Activated naive CD8-positive, alpha-beta T cell treated with anti-CD3 and anti-CD28 coated beads for 36 hours (primary cell): ENCODE measurements at places on chromosomes 3 and 15. TPM values are rescaled to one million over a fixed set of nuclear protein-coding genes. Genes with fewer than 3 reads are reported as not detected.

TGM4 gene
- not detected for total RNA-seq

GALNT15 gene
- total RNA-seq, result not detected

CDCP1 gene
- total RNA-seq, result 0.82 TPM

GOLGA6A gene
- total RNA-seq, result not detected

DNA sequence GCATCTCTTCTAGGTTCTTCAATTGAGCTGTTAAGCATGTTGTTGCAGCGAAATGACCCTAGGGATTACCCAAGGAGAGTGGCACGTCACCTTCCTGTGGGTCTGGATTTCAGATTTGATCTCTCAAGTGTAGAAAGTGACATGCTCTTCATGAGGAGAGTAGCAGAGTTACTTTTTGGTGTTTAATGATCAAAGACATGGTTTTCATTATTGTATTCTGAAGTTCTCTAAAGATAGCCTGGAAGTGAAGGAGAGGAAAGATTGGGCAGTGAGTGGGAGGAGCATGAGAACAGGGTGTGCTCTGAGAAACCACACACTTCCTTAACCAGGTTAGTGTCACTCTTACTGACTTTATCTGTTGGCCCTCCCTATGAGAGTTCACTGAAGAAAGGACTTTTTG lies 153.6 kb downstream of the AKAP13 start:
- peak overlapping the region; percentile 78 for H3K27ac ChIP-seq
- H3K36me3 ChIP-seq, result peaks cover 35% of the 10 kb centered on the region
- no peaks in the 10 kb centered on the region for H3K27me3 ChIP-seq
- peaks cover 54% of the 10 kb centered on the region for H3K4me1 ChIP-seq
- peak; percentile 10 for DNase-seq

- no peak overlapping the region for H3K27ac ChIP-seq
- H3K36me3 ChIP-seq, result no peaks in the 10 kb centered on the region
- no peak overlapping the region for H3K4me3 ChIP-seq
- H3K4me1 ChIP-seq, result no peaks in the 10 kb centered on the region
- H3K27me3 ChIP-seq, result peaks cover 13% of the 10 kb centered on the region
Observed at GRCh38 chr3:31699309-31699953, 166.7 kb downstream of the STT3B start.

DNA sequence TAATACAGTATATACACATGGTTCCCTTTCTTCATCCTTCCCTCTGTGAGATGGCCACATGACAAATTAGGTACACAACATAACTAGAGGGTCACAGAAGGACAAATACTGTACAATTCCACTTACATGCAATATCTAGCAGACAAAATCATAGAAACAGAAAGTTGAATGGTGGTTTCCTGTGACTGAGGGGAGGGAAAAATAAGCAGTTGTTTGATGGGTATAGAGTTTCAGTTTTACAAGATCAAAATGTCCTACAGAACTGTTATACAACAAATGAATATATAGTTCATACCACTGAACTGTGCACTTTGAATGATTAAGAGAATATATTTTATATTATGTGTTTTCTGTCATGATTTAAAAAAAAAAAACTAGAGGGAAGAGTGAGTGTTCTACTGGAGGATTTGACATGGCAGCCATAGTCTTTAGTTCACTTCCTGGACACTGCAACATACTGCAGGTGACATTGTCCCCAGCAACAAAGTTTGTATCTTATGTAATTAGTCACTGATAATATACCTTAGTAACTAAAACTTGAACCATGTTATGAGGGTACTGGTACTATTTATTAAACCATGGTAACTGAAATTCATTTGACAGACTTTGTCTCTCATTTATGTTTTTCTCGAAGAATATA lies 37.2 kb downstream of the CCDC54 start:
- peak overlapping the region; percentile 23 for H3K27ac ChIP-seq
- peaks cover 7% of the 10 kb centered on the region for H3K4me1 ChIP-seq
- H3K4me3 ChIP-seq, result no peak overlapping the region
- H3K27me3 ChIP-seq, result peaks cover 5% of the 10 kb centered on the region

- DNase-seq, result no peak
- no peaks in the 10 kb centered on the region for H3K27me3 ChIP-seq
- H3K4me3 ChIP-seq, result no peak overlapping the region
- H3K36me3 ChIP-seq, result peaks cover 45% of the 10 kb centered on the region
- H3K27ac ChIP-seq, result no peak overlapping the region
Observed at GRCh38 chr3:185056908-185057307, 96.0 kb downstream of the C3orf70 start.

DNA sequence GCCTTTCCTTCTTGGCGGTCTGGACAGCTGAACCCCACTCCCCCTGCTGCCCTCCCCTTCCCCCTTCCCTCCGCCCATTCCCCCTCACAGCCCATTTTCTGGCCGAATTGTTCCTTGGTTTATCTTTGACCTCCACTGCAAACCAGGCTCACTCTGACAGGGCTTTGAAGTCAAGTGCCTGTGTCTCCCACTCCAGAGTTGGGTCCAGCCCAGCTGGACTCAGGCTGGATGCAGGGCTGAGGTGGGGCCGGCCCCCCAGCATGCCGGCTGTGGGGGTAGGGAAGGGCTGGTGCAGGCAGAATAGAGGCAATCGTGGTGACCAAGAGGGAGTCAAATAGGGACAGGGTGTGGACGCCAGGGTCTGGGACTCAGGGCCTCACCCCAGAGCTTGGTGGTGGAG lies 57.0 kb upstream of the MRPS22 start:
- no peaks in the 10 kb centered on the region for H3K27me3 ChIP-seq
- DNase-seq, result no peak
- no peaks in the 10 kb centered on the region for H3K4me1 ChIP-seq

- H3K27me3 ChIP-seq, result no peaks in the 10 kb centered on the region
- H3K36me3 ChIP-seq, result peaks cover 9% of the 10 kb centered on the region
- DNase-seq, result no peak
- H3K27ac ChIP-seq, result peak overlapping the region; percentile 74
- peak overlapping the region; percentile 30 for H3K4me3 ChIP-seq
Observed at GRCh38 chr15:31340592-31340991, 14.0 kb downstream of the KLF13 start.
